Substantia nigra (tissue), 51 donors: ENCODE measurements at places on chromosomes 12 and 14.
A peak's percentile ranks its signal among the peaks of the same experiment; 100 is the strongest.

DNA sequence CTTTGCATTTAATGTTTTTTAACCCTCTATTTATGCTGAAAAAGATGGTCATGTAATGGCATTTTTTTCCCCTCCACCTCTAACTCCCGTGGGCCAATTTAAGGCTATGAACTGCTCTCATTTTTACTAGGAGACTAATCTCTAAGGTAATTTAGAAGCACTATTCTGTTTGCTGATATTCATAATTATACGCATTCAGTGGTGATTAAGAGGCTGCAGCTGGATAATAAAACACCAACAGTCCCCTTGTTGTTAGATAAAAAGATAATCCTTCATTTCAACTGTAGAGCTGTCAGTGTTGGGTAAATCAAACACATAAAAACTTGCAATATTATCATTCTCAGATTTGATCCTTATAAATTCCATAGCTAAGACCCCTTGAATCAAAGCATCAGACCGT lies 8.9 kb downstream of the MYO1H start:
- no peak for DNase-seq

- no peak for DNase-seq
Observed at GRCh38 chr14:103730490-103731035, 15.0 kb downstream of the ZFYVE21 start.

GRCh38 chr14:70005281-70005805 lies 126.1 kb downstream of the SMOC1 start:
- no peak for DNase-seq

DNA sequence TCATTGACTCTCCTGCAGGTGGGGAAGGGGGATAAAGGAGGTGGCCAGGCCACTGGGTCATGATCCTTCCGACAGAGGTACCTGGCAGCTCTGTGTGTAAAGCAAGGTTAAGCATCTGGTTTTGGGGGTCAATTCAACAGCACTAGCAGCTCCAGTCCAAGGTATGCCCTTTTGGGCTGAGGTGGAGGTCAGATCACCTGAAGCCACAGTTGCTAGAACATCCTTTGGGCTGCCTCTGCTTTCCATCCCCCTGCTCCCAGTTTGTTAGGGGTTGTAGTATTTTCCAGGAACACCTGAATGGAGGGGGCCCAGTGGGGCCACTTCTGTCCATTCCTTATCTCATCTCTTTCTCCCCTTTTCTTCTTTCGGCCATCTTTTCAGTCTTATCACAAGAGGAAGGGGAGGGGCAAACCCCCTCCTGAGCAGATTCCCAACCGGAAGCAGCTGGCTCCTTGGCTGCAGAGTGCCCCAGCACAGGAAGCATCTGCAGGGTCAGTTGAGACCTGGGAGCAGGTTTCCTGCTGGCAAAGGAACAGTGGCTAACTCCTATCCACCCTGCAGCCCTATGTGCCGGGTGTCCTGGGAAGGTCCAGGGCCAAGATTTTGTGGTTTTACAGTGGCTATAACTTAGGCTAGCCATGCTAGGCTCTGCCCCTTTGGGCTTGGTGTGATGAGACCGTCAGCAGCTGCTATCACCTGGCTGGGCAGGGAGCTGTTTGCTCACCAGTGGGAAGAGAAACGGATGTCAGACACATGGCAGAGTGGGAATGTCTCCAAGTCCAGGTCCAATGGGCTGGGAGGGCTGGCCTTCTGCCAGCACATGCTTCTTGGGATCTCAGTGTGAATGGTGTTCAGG lies 40.2 kb downstream of the SH2B3 start:
- no peak for DNase-seq

GRCh38 chr14:99250636-99251208 lies 21.3 kb downstream of the BCL11B start:
- DNase-seq = no peak

- no peak for DNase-seq
Observed at GRCh38 chr12:130568501-130568900, 147.6 kb downstream of the RIMBP2 start.

DNA sequence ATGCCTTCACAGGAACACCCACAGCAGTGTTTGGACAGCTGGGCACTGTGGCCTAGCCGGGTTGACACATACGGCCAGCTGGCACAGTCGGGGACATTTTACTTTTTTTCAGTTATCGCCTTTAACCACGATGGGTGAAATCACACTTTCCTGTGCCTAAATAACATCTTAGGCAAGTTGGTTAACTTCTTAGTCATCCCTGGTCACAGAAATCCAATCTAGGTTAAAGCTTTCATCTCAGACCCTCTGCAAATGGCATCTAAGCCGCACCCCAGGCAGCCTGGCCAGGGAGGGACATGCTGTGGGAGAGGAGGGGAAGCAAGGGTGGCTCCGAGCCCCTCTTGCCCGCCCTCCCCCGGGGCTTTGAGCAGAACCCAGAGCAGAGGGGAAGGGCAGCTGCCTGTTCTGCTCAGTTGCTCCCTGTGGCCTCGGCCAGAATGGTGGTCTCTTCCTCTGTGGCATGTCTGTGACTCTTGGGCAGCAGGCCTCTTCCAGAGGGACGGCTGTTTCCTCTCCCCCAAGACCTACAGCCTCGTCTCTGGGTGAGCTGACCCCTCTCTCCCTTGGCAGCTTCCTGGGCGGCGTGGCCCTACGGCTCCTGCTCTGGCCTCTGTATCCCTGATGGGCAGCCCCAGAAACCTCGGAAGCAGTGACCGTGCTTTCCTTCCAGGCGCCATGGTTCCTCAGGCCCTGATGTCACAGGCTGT lies 85.4 kb upstream of the DYNC1H1 start:
- DNase-seq = no peak

DNA sequence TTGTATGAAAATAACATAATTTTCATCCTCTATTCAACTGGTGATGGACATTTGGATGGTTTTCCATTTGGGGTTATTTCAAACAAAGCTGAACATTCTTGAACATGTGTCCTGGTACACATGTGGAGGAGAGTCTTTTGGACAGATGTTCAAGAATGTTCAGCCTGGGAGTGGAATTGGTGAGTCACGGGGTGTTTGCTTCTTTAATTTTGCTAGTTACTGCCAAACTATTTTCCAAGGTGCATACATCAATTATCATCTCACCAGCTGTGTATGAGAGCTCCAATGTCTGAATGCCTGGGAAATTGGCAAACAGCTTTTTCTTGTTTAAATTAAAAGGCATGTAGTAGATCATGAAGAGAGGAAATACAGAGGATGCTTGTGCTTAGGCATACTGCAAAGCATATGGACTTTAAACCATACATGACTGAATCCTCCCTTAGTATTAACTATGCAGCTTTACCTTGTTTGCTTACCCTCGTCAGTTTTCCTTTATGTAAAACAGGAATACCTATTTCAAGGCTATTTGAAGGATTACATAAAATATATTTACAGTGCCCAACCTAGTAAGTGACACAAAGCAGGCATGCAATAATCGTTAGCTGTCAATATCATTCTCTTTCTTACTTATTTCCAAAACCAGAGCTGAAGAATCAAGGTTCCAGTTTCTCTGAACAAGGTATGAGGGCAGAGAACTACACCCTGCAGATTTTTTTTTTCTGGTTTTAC lies 152.1 kb downstream of the ITPR2 start:
- DNase-seq = no peak

DNA sequence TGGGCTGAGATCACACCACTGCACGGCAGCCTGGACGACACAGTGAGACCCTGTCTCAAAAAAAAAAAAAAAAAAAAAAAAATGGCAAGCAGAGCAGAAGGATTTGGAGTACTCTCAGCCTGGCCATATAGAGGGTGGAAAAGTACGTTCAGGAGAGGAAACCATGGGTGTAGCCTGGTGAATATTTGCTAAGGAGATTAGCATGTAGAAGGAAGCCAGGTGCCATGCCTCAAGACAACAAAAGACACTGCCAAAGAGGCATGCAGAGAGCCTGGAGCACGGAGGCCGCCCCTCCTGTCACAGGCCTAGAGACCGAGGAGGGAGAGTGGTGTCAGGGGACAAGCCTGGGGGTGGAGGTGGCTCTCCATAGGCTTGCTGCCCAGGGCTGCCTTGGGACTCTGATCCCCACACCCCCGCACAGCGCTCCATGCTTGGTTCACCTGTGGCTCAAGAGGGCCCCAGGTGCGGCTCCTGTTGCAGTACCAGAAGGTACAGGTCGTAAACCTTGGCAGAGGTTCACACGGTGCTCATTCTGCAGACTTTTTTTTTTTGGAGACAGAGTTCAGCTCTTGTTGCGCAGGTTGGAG lies 27.9 kb upstream of the DEGS2 start:
- no peak for DNase-seq

GRCh38 chr12:114916124-114916523 lies 232.1 kb upstream of the TBX3 start:
- no peak for DNase-seq

- no peak for DNase-seq
Observed at GRCh38 chr12:98752726-98753125, 107.6 kb downstream of the APAF1 start.

DNA sequence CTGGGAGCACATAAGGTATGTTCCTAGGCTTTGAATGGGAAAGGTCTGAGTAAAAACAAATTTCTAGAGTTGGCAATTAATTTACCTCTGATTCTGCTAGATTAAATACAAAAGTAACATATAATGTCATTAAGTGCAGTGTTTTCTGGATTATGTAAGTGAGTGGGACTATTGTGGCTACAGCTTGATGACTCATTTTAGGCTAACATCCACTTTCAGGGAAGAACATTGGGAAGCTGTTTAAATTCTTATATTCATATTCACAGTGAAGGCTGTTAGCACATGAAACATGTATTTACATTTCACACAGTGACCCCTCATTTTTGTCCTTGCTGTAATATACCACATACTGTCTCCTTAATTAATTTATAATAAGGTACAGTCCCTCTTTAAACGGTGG lies 13.2 kb upstream of the BMAL2 start:
- DNase-seq = no peak

DNA sequence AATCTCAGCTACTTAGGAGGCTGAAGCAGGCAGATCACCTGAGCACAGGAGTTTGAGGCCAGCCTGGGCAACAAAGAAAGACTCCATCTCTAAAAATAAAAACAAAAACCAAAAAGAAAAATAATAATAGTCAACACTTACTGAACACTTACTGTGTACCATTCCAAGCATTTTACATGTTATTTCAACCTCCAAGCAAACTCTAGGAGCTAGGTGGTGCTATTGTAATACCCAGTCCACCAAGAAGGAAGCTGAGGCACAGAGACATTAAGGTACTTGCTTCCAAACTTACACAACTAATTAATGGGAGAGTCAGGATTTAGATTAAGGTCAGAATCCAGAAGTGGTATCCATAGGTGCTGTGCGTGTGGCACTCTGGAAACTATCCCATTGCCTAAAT lies 13.7 kb upstream of the OR6J1 start:
- DNase-seq = no peak

- DNase-seq = no peak
Observed at GRCh38 chr12:8018666-8019581, 13.6 kb upstream of the FOXJ2 start.

- DNase-seq = no peak
Observed at GRCh38 chr12:9347328-9348127, 139.3 kb upstream of the PZP start.

- no peak for DNase-seq
Observed at GRCh38 chr14:104465482-104466390, 113.8 kb upstream of the C14orf180 start.

DNA sequence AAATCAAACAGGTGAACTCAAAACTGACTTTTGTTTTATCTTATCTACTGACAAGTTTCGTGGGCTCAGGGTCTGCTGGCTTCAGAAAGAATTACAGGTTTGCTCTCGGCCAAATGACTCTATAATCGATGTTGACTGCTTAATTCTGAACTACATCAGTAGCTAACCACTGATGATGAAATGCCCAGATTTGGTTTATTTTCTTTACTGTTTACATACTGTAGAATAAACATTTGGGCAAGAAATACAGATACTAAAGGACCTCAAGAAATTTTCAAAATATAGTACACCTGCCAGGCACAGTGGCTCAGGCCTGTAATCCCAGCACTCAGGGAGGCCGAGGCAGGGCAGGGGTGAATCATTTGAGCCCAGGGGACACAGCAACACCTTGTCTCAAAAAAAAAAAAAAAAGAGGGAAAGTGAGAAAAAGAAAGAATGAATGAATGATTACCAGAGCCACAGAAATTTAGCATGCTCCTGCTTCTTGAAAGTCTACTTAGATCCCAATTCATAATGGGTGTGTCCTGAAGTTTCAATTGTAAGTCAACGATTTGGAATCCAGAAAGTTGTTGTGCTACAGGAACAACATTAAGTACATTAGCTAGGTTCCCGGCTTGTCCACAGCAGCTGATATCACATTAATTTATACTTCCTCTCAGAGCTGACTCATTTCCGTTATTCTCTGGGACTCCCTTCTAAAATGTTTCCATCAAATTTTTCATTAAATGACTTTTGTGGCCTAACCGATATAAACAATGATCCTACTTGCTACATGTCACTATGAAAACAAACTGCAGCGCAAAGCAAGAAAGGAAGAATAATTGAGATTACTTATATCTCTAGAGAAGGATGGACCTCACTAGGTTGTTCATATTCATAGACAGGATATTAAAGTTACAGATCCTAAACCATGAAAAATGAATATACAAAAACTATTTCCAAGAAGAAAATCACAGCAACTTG lies 134.3 kb downstream of the MED13L start:
- no peak for DNase-seq

GRCh38 chr12:84857525-84858208 lies 54.9 kb downstream of the SLC6A15 start:
- no peak for DNase-seq

GRCh38 chr14:103138301-103139131 lies 15.3 kb downstream of the TNFAIP2 start:
- no peak for DNase-seq

- peak; percentile 42 for DNase-seq
Observed at GRCh38 chr12:9331218-9331626, 123.0 kb upstream of the PZP start.

DNA sequence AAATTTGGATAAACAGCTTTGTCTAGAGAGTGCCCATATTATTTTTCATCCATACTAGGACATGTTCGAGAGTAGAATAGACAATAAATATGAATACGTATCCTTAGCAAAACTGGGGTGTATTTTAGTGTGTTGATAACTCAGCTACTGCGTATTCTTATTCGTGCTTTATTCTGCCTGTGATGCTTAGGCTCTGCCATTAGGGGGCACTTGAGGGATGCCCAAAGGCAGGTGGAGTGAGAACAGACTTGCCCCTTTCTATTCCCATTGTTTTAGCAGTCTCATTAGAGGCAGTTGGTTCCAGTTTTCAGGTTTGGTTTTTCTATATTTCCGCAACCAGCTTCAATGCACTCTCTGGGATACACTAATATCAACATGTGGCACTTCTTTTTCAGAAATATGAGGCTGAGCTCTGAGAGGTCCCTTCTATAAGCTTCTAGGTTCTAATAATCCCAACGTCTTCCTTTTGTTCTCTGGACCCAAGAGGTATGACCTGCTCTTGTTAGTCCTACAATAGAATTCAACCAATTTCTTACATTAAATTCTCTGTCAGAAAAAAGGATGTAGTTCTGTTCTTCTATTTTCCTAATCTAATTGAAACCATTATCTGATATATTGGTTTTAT lies 985.7 kb upstream of the FBXO33 start:
- DNase-seq = no peak

DNA sequence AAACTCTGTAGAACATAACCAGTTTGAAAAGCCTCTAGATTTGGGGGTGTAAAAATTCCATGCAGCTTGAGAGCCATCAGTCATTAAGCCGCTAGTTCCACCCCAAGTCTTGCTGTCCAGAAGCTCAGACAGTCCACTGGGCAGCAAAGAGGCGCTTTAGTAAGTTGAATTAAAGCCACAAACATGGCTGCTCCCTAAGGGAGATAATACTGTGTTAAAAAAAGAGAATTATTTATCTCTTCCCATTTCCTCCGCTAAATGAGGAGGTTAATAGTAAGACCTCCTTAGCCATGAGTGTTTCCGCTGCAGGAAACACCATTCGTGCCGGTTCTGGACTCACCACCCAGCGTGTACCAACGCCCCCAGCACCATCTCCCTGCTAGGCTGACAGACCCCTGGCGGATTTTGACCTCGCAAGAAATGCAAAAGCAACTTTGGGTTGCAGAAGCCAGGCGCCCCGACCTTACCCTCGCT lies 536 bp downstream of the TM7SF3 start:
- no peak for DNase-seq
